Stimulated activated CD4-positive, alpha-beta T cell treated with anti-CD3 and anti-CD28 coated beads, Interleukin-2, amount 100 ng/mL, for 24 hours (primary cell): ENCODE measurements at places on chromosomes 12 and 14.

DNA sequence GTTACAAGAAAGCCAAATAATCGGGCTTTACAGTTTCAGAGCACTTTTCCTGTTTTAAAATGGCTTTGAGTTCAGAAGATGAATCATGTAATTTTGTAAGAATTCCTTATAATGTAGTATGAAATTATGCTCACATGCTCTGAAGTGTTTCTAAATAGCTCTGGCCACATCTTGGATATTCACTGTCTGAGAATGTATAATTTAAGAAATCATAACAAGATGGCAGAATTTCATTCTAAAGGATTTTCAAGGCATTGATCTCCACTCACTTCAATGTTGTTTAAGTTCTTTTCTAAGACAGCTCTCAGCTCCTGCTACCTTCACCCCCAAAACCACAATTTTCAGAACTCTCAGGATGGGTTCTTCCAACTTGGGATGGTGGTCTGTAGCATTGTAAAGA lies 180.1 kb downstream of the DACT1 start:
- DNase-seq, result no peak

DNA sequence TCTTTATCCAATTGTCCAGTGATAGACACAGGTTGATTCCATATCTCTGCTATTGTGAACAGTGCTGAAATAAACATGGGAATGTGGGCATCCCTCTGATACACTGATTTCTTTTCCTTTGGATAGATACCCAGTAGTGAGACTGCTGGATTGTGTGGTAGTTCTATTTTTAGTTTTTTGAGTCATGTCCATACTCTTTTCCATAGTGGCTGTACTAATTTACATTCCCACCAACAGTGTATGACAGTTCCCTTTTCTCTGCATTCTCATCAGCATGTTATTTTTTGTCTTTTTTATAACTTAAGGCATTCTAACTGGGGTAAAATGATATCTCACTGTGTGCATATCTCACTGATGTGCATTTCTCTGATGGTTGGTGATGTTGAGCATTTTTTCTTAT lies 24.8 kb upstream of the VASH1 start:
- DNase-seq, result no peak

DNA sequence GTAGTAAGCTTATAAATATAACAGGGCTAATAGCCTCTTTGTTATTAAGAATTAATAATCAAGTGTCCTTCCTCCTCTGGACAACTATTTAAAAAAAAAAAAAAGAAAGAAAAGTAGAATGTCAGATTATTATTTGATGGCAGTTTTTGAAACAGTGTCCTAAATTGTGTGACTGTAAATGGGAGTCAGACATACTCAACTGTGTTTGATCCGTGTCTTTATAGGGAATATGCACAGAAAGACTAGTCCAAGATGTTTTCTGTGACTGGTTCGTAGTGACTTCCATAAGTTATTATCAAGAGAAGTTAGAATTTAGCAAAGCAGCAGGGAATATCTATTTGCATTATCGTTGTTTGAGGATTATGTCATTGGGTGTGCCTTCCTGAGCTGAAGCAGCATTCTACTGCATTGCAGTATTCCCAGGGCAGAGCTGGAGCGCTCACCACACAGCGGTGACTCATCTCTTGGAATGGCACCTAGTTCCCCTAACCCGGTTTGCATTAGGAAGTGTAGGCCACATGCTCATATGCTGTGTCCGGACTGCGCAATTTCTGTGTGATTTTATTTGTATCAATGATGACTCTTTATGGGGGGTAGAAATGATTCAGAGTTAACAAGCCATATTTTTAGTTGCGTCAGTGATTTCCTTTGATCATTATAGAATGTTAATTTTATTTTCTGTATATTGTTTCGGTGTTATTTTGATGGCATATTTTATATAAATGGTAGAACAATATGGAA lies 7.9 kb downstream of the DYNC1H1 start:
- DNase-seq, result no peak

DNA sequence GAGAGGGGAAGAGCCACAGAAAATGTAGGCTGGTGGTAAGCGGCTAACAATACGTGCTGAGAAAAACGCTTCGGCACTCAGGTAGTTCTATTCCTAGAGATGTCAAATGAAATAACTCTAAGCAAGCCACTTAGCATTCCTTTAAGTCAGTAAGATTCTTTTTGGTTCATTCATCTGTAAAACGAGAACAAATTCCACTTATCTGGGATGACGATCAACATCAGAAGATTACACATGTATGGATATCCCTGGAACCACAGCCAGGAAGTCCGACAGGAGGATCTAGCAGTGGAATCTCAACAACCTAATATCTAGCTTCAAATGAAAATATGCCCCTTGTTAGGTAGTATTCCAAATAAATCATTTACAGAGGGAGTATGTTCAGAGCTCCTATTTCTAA lies 74.6 kb upstream of the CDKN3 start:
- no peak for DNase-seq

GRCh38 chr14:68106456-68106855 lies 286.9 kb downstream of the RAD51B start:
- DNase-seq, result no peak

DNA sequence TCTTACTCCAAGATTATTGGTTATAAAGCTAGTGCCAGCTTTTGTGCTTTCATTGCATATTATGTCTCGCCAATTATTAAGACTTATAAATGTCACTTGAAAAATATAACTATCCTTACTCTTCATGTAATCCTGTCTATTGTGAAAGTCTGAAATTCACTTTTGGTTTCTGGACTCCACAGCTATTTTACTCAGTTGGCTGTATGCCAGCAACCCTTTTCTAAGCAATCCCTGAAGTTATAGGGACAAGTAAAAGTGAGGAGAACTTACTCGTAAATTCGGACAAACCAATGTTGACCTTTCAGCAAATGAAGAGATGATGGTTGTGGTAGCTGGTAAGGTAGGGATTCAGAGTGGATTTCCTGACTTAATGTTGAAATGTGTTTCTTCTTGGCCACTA lies 196.3 kb downstream of the NPAS3 start:
- DNase-seq, result no peak

DNA sequence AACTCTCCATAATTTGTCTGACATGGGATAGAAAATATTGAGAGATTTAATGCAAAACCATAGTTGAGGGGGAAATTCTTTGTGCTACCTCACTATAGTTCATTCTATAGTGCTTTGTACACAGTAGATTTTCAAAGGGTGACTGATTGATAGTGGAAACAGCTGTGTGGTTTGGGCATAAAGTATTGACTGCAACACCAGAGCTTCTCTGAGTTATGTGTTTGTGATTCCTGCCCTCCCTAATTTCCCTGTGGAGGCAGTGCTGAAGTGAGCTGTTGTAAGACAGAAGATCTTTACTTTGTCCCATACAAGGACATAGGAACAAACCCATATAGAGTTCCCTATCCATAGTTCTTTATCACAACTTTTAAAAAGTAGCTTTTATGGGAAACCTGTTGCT lies 47.1 kb downstream of the PTPRQ start:
- no peak for DNase-seq

DNA sequence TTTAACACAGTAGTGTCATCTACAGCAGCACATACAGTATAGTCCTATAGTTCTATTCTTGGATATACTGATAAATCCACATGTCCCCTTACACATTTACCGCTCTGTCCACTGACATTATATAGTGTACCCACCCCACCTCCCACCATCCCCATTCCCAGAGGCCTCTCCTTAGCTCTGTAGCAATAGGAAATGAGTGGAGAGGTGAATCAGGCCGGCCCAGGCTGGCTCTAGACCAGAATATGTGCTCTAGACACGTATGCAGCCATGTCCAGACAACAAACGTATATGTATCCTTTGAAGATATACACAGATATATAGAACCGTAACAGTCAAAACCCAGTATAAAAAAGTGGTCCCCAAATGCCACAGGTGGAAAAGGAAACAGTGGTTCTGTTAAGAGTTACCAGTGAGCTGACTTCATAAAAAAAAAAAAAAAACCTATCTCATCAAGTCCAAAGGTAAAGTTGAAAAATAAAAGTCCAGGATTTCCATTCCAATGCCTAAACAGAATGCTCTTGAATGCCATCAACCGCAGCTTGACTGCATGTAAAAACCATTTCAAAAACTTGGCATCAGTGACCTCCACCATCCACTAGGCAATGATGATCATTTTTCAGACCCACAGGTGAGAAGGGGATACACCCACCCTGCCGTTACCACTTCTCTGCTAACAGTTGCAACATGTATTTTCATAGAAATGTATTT lies 16.7 kb downstream of the EGLN3 start:
- DNase-seq, result no peak

DNA sequence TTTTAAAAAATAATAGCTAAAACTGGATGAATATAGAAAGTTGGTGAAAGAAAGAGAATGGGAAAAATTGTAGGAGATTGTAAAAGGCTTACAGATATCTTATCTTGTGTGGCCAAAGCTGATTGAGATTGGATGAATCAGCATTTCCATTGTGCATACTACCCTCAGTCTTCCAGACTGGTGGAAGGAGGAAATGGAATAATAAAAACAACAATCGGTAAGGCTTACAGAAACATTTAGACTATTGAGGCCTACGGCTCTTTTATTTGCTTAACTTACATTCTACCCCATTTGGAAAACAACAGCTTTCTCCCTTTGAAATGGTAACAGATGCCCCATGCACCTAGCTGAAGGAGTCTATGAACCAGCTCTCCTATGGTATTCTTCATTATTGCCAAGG lies 129.8 kb downstream of the PTPRB start:
- no peak for DNase-seq

DNA sequence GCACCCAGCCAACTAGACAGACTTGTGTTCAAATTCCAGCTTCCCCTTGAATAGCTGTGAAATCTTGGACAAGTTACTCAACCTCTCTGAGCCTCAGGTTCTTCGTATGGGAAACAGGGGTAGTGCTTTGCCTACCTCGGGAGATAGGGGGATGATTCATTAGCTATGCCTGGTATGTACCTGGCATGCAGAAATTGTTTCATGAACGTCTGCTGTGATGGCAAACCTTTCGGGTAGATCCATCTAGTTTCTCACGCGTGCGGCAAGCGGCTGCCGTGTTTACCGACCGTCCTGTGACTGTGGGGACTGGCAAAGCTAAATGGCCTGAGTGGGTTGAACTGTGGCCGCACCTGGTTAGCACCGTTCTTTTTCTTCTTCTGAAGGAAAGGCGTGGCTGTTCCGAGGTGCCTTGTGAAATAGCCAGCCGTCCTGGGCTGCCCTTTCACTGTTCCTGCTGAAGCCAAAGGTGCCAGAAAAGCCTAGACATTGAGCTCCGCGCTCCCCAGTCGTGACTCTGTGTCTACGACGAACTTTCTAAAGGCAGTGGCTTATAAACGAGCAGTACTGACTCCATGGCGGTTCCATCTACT lies 40.6 kb upstream of the MED13L start:
- no peak for DNase-seq

DNA sequence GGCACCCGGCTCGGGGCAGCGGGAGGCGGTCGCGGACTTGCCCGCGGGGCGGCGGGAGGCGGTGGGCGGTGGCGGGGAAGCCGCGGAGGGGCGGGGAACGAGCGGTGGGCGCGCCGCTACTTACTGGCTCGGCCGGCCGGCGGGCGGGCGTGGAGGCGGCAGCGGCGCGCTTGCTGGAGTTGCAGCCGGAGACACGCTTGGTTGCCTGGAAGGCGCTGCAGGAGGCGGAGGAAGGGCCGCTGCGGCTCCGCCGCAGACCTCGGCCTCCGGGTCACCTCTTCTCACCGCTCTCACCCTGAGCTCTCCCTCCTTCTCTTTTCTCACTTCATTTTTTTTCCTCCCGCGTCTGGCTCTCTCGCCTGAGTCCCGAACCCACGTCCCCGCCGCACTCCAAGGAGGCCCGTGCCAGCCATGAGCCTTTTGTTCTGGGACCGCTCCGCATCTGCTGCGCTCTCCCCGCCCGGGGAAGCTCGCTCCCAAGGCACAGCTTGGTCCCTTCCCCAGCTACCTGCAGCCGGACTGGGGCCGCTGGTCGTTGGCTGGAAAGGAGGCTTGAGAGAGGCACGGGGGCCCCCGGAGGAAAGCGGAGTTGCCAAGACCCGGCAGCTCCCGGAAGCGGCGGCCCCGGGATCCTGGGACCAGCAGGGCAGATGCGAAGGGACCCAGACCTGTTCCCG lies 592 bp upstream of the KCNK10 start:
- DNase-seq, result no peak

DNA sequence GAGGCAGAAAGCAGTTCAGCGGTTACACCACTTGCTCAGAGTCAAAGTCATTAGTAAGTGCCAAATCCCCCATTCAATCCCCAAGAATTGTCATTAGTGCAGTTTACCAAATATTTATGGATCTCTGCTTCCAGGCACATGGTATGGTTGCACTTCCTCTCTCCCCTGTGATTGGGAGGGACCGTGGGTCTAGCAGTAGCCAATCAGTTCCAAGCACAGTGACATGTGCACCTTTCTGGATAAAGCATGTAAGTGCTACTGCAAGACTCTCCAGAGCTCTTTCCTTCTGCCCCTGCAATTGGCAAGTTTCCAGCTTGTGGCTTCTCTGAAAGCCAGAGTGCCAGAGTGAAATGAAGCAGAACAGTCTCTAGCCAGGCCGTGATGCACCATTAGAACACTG lies 85.3 kb upstream of the FLRT2 start:
- no peak for DNase-seq
